ENCODE measurements at places on chromosomes 1 and 21.

DNA sequence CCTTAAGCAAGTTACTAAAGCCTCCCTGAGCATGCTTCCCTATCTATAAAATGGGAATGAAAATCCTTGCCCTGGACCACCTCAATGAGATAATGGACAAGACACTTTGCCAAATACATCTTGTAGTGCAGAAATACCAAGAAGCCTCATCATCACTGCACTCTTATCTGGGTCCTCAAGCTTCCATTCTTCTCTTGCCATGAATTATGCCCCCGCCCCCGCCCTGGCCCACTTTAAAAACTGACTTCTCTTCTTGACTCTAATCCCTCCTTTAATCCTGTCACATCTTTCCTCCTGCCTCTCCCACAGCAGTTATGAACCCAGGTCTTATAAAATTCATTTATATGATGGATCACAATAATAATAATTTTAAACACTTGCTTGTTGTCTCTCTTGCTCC is 14.8 kb downstream of the ARHGEF11 start:
- DNase-seq, result no peak

- DNase-seq, result no peak
Observed at GRCh38 chr1:168723000-168723399, 6.0 kb downstream of the DPT start.

- no peak for DNase-seq
Observed at GRCh38 chr1:29094433-29094832, 29.3 kb downstream of the TMEM200B start.

GRCh38 chr1:189269011-189269410 is 1208.7 kb downstream of the BRINP3 start:
- no peak for DNase-seq

GRCh38 chr1:25208561-25209222 is 23.6 kb downstream of the SYF2 start:
- no peak for DNase-seq

DNA sequence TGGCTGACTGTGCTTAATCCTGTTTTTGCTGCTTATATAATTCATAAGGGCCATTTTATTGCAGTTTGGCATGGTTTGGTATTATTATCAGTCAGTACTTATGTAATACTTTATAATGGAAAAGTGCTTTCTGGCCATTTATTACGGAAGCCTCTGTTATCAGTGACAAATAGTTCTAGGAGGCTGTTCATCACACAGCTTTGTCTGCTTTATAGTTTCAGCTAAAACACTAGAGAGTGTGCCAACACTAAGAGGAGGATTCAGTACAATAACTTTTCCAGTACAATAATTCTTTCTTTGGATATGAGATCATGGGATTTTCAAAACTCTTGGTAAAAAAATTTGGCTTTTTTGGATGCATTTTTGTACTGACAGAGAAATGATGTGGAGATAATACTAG is 102.9 kb upstream of the PTGFR start:
- DNase-seq, result no peak

DNA sequence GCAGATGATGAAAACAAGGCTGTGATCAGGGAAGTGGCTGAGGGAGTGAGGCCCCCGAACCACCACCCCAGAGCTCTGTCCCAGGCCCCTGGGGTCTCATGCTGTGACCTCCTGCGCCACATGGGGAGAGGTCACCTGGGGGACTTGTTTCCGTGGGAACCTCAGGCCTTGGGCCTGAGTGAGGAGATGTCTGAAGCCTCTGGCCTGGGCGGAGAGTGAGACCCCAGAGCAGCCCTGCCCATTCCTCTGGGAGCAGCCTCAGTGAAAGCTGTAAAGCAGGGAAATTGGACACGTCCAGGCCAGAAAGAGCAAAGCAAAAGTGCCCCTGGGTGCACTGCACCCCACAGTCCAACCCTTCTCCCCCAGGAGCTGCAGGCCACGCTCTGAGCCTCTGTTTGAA is 16.5 kb upstream of the NPHP4 start:
- DNase-seq, result no peak

- DNase-seq, result no peak
Observed at GRCh38 chr1:165635329-165635728, 4.3 kb downstream of the MGST3 start.

DNA sequence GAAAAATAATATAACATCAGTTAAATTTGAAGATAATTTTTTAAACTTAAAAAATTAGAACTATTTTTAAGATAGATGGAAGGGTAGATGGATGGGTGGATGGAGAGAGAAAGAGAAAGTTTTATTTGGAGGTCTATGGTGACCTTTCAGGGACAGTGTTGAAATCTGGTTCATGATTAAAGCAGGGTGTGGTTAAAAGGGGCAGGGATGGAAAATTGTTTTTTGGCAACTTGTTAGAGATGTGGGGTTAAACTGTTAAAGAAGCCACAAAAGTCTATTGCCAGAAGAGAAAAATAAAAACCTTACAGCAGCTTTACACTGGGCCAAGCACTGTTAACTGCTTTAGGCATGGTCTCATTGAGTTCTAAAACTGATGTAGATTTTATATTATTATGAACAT is 134.9 kb upstream of the GORAB start:
- no peak for DNase-seq

GRCh38 chr1:45359882-45360513 is 19.8 kb upstream of the MUTYH start:
- peak; percentile 53 for DNase-seq

DNA sequence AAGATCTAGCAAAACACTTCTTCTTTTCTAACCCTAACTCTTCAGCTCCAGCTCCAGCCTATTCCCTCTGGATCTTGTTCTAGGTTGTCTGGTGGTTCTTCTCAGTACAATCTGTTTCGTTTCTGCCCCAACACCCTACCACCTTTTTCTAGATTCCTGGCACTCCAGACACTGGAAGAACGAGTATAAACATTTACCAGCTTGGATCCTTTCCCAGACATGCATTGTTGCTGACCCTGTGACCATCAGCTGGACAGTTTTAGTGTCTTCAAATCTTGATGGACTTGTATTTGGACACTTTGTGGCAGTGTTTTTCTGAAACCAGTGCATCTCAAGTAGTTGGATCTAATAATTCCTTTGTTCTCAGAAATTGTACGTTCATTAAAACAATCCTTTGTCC is 30.6 kb upstream of the CACNA1E start:
- no peak for DNase-seq

GRCh38 chr1:205497351-205497750 is 7.1 kb upstream of the CDK18 start:
- no peak for DNase-seq

GRCh38 chr1:208074353-208074752 is 163.4 kb upstream of the CD34 start:
- no peak for DNase-seq

GRCh38 chr1:179953974-179954492 is 577 bp upstream of the CEP350 start:
- peak; percentile 50 for DNase-seq

DNA sequence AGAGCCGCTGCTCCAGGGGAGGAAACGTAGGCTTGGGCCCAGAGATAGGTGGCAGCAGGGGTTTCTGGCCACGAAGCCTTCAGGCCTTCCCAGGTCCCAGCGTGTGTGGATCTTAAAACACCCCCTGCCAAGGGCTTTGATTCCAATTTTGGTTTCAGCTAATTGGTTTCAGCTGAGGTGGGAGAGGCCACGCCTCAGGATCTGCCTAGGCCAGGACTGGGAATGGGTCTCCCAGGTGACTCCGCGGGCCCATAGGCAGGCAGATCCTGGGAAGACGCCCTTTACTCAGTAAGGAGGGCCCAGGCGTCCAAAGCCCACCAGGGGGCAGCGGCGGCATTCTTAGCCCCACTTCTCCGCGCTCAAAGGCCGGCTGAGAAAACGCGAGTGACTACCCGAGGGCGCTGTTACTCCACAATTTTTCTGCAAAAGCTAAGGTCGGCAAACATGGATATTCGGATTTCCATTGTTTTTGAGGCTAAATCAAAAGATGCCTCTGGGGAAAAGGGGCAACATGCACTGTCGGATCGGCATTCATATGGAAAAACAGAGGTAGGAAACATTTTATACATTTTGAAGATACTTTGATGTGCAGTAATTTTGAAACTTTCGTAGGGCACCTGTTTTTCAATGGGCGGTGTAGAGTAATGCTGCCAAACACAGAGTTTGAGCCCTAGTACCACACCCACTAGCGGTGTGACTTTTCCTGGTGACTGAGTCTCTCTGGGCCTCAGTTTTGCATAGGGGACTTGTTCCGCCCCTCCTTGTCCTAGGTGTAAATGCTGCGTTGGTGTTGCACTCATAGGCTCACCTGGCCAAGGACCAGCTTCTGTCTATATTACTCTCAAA is 31.8 kb upstream of the BCL10 start:
- DNase-seq, result peak; percentile 56
